Activated CD4-positive, alpha-beta T cell treated with anti-CD3 and anti-CD28 coated beads, Interleukin-2, amount 50 U/mL, for 48 hours (primary cell): ENCODE measurements at places on chromosomes 1 and 21.

DNA sequence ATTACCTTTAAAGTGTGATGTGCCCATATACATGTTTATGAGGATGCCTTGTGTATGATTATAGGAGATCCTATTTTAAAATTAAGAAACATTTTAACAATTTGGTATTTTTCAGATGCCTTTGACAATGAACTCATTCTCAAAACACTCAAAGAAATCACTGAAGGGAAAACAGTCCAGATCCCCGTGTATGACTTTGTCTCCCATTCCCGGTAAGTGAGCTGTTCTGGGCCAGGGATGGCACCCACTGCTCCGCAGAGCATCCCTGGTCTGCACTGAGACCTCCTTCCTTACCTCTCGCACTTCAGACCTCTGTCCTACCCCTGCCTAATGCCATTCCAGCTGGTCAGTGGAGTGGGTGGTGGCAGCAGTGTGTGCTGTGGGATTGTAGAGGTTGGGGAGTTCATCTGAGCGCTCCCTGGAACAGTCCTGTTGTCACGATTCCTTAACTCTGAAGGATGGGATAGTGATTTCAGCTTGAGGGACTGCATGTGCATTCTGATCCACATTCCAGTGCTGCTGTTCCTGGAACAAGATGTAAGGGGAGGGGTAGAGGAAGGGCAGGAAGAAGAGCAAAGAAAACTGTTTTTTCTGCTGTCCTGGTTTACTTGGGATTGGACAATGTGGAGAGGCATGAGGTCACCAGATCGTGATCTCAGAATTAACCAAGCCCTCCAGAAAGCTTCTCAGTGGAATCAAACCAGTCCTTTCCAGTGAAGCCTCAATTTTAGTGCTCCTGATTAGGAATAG is 63.9 kb downstream of the UCK2 start:
- no peak for DNase-seq

- DNase-seq = peak; percentile 46
These were observed 59.9 kb upstream of the CACNA1E start for GRCh38 chr1:181423301-181423918.

GRCh38 chr1:245663373-245663772 is 508.6 kb downstream of the KIF26B start:
- no peak for DNase-seq

DNA sequence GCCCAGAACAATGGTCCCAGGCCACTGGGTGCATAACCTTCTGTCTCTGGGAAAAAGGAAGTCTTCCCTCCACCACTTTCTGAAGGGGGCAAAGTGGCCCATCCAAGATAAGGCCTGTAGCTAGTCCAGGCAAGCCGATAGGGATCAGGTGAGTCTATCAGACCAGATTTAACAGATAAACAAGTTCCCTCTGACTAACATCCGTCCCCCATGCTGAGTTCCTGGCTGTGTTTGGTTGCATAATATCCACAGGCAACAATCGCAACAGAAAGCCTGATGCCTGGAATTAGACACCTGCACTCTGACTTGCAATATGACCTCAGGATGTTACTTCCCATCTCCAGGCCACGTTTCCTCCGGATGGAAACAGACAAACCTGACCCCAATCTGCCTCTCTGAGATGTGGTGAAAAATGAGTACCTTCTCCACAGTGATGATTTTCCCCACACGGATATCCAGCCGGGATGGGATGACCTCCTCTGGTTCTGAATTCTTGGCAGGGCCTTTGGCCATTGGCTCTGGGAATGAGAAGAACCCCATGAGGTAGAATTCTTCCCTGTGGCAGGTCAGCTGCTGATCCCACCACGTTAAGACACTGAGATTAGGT is 36.4 kb downstream of the YARS1 start:
- DNase-seq = no peak

- no peak for DNase-seq
These were observed 111.9 kb downstream of the DENND1B start for GRCh38 chr1:197663162-197663953.
